ENCODE measurements at places on chromosomes 7 and 10.

DNA sequence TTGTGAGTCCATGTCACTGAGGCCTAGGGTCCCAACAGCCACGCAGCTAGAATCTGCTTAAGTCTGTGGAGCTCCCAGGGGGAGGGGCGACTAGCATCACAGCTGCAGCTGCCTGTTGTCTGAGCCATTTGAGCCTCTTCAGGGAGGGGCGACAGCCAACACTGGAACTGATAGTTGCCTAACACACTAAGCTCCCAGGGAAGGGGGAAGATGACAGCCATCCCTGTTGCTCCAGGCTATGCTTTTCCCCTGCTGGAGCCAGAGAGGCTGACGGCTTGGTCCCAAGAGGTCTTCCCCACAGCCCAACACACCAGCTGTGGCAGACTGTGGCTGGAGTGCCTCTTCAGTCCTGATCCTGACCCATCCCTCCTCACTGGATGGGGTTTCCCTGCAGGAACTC lies 817.5 kb downstream of the NXPH1 start:
- DNase-seq, result no peak

DNA sequence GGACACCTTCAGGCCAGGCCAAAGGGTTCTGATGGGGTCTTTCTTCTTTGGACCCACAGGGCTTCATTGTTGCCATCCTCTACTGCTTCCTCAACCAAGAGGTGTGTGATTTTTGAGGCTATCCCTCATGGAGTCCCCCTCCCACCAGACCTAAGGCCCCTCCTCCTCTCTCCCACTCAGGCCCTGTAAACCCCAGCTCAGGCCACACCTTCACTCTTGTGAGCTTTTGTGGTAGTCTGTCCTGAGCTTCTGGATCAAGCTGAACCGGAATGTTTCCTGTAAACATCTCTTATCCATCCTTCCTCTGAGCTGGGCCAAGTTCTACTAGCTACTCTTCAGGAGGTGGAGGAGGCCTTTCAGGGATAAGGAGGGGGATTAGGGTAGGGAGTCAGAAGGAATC lies 13.5 kb downstream of the GHRHR start:
- DNase-seq, result no peak

- no peak for DNase-seq
These were observed 123.6 kb downstream of the TCF7L2 start for GRCh38 chr10:113073549-113074189.

DNA sequence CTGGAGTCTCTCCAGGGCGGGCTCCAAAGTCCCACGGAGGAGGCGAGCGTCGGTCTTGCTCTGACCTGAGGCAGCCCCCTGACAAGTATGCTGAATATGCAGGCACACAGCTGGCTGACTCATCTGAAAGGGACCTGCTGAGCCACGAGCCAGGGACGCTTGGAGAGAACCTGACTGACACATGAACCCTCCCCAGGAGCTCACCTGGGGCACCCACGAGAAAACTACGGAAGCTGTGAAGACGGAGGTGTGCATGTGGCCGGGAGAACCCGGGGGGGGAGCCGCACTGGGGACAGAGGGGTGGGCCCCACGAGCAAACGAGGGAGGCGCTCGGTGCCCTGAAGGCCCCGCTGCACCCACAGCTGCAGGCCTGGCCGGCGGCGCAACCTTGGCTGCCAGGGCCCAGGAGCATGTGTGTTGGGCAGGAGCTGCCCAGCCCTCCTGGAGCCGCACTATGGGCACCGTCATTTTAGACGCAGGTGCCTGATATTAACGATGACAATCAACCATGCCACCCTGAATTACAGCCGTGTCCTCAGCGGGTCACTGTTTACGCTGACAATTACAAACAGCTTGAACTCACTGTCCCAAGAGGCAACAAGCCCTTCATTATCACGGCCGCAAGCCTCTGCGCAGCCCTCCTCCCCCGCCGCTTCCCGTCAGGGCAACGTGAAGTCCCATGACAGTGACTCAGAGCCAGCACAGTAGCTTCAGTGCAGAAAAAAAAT lies 64.7 kb downstream of the DIP2C start:
- no peak for DNase-seq

DNA sequence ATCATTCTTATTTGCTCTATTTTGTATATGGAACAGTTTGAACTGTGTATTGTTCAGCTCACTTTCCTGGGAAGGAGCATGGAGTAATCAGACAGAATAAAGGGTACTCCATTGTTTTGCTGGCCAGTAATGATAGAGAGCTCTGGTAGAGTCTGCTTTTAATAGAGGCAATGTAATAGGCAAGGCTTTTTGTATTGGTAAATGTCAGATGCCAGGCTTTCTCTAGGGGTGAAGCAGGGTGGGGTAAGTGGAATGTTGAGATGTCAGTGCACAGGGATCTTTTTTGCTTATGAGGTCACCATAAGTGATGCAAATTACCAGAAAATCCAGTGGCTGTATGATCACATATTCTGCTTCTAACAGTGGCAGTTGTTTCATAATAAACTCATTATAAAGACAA lies 1088.3 kb upstream of the SORCS1 start:
- no peak for DNase-seq

DNA sequence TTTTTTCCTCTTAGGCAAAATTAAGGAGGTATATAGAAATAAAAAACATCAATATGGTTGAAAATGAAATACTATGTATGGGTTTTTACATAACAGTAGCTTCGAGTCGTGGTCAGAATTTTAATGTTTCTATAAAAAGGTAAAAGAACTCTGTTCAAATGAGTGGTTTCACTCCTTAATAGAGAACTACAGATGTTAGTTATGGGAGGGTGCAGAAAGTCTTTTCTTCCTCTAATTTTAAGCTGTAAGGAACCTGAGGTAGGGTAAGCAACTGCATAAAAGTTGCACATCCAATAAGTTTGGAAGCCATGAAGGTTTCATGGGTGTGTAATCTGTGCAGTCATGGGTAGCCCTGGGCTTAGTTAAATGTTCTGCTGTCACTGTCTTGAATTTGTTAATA lies 141.3 kb downstream of the SUGCT start:
- no peak for DNase-seq

DNA sequence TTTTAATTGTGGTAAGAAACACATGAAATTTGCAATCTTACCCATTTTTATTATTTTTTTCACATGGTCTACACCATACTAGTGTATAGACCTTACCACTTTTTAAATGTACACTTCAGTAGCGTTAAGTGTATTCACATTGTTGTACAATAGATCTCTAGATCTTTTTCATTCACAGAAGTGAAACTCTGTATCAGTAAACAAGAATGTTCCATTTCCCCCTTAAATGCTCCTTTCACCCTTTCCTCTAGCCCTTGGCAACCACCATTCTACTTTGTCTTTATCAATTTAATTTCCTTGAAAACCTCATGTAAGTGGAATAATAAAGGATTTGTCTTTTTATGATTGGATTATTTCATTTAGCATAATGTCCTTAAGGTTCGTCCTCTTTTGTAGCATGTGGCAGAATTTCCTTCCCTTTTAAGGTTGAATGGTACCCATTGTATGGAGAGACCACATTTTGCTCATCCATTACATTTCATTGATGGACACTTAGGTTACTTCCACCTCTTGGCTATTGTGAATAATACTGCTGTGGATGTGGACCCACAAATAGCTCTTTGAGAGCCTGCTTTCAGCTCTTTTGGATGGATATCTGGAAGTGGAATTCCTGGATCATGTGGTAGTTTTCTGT lies 45.7 kb downstream of the SNX10 start:
- no peak for DNase-seq

DNA sequence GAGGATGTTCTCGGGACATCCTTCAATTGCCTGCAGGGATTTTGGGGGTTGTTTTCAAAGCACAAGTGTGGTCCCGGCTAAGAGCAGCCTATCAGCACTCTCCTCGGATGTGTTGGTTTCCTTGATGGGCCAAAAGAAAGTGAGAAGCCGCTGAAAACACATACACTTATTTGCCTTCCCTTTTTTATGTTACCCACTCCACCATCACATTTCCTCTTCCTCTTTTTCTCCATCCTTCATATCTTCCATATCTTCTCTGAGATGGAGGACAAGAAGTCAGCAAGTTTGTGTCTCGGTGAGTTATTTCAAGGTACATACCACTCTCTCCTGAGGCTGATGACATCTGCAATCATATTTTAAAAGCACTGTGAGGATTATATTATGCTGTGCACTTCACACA lies 64.0 kb downstream of the ZNF33B start:
- DNase-seq, result no peak

DNA sequence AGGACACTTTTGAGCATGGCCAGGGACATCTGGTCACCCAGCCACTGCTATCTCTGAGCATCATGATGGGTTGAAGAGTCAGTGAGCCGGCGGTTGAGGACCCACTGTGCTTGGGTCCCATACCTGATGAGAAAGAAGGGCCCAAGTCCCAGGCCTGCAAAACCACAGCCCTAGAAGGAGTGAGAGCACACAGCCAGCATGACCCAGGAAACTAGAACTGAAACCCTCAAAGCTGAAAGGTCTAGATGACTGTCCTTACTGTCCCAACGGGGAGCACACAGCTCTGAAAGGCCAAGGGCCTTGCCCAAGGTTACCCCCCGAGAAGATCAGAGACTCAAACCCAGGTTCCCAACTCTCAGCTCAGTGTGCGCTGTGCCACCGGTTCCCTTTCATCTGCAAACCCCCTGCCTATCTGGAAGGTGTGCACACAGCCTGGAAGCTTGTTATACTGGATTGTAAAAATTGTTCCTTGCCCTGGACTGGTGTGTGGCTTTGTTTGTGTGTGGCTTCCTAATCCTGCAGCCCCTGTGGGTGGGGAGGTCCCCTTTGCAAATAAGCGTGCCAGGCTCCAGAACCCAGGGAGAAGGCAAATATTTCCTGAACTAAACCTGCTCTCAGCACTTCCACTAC lies 22.6 kb upstream of the PSAP start:
- DNase-seq, result no peak

DNA sequence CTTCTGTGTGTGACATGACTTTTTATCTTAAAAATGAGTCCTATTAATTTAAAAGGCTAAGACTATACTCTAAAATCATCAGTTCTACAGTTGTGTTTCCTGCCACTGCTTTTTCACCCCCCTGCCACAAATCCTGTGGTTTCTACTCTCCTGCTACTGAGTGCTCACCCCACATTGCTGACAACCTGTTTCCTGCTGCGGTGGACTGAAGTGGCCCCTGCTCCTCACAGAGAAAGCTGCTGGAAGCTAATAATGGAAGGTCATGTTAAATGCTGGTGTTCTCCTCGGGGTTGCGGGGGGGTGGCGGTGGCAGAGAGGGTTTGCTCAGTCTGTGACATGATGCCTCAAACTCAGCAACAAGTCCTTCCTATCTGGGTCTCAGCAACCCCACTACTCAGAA lies 113.2 kb upstream of the INHBA start:
- no peak for DNase-seq

DNA sequence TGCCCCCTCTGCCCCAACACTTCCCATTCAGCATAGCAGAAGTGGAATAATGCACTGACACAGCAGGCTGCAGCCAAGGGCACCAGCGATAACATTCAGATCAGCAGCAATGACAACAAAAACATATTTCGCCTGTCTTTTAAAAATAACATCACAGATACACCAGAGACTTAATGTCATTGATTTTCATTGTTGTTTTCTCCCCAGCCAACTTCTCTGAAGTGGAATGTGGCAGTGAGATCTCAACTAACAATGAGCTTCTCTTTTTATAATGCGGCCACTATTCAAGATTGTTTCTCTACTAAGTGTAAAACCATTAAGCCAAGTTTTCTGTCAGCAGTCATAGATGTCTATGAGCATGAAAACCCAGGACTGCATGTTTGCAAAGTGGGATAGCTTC lies 158.2 kb upstream of the TMEM229A start:
- no peak for DNase-seq
